Gastrocnemius medialis (tissue), 4 donors: ENCODE measurements at places on chromosomes 3 and 15. TPM values are rescaled to one million over a fixed set of nuclear protein-coding genes. Genes with fewer than 3 reads are reported as not detected.

The SEMA3F gene
- 5.2 TPM for total RNA-seq

The COPB2 gene
- total RNA-seq: 41.5 TPM

The C3orf52 gene
- total RNA-seq: 0.39 TPM

The TMEM108 gene
- total RNA-seq: 3.7 TPM

The GALNT15 gene
- total RNA-seq: 92.7 TPM

GRCh38 chr3:192260116-192261010 is 467.0 kb downstream of the FGF12 start:
- H3K36me3 ChIP-seq: no peaks in the 10 kb centered on the region
- H3K27me3 ChIP-seq: no peaks in the 10 kb centered on the region
- H3K4me3 ChIP-seq: no peak overlapping the region
- no peak for DNase-seq
- H3K27ac ChIP-seq: no peak overlapping the region

DNA sequence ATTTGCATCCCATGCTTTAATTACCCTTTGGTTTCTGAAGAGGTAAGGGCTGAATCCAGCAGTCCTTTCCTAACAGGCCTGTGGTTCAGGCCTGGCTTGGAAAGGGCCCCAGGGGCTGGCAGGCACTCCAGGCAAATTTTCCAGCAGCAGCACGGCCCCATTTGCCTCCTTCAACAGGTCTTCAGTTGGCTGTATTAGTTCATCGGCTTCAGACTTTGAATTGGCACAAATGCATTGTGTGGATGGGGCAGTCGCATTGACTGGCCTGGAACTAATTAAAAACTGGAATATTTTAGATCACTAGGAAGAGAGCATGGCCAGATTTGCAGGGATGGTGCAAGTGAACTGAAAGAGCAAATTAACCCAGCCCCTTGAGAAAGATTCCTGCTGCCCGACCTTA is 207.8 kb upstream of the MCTP2 start:
- H3K27me3 ChIP-seq: no peaks in the 10 kb centered on the region
- no peaks in the 10 kb centered on the region for H3K36me3 ChIP-seq
- no peaks in the 10 kb centered on the region for H3K4me1 ChIP-seq
- DNase-seq: no peak

DNA sequence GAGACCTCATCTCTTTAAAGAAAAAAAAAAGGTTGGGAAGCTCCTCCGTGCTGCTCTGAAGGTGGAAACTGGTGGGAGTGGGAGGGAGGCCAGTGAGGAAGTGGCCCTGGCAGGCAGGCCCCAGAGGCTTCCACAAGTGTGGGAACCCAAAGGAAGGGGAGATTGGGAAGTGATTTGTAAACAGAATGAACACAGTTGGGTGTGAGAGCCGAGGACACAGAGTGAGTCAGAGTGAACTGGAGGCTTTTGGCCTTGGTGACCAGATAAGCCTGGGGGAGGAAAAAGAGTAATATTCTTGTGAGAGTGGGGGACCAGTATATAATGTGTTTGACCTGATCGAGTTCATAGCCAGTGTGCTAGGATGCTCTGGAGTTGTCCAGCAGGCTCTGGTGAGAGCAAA is 23.0 kb downstream of the MKRN2 start:
- no peaks in the 10 kb centered on the region for H3K4me1 ChIP-seq
- no peaks in the 10 kb centered on the region for H3K27me3 ChIP-seq
- DNase-seq: no peak
- H3K4me3 ChIP-seq: no peak overlapping the region
- no peaks in the 10 kb centered on the region for H3K36me3 ChIP-seq

- no peak overlapping the region for H3K27ac ChIP-seq
- no peak overlapping the region for H3K4me3 ChIP-seq
- no peaks in the 10 kb centered on the region for H3K36me3 ChIP-seq
- DNase-seq: no peak
Observed at GRCh38 chr15:56532721-56533460, 68.0 kb upstream of the MNS1 start.

GRCh38 chr15:65072617-65073016 is 3.9 kb upstream of the KBTBD13 start:
- no peak overlapping the region for H3K4me3 ChIP-seq
- DNase-seq: no peak
- peaks cover 53% of the 10 kb centered on the region for H3K4me1 ChIP-seq
- peak overlapping the region; percentile 78 for H3K27ac ChIP-seq
- no peaks in the 10 kb centered on the region for H3K27me3 ChIP-seq

DNA sequence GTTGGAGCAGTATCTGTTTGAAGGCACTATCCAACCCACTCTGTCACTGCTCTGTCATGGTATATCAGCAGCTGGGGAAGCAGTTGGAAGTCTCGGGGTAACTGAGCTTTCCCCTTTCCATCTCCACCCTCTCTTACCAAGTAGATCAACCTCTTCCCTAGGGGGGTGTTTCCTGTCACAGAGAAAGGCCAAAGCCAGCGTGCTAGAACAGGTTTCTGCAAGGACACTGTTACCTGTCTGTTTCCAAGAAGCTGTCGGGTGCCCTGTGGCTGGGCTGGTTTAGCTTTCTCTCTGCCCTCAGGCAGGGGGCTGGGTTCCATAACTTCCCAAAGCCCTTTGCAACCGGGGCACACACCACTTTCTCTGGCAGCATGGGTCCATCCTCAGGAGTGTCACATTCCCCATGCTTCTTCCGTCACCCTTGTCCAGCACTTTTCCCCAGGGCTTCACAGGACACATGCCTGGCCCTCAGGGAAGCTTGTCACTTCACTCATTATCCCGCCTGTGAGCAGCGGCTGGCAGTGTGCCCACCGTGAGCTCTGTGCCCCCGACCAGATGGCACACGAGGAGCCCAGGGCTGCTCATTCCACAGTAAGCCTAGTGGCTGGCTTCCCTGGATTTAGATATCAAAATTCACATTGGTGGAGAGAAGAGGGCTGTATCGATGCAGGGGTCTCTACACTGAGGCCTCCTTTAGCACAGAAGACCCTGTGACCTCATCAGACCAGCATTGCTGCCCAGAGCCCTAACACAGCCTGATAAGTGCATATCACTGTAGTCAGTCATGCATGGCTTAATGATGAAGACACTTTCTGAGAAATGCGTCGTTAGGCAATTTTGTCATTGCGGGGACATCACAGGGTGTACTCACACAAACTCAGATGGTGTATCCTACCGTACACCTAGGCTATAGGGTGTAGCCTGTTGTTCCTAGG is 205.8 kb downstream of the SLCO3A1 start:
- peaks cover 31% of the 10 kb centered on the region for H3K4me1 ChIP-seq
- no peak overlapping the region for H3K27ac ChIP-seq
- DNase-seq: no peak

DNA sequence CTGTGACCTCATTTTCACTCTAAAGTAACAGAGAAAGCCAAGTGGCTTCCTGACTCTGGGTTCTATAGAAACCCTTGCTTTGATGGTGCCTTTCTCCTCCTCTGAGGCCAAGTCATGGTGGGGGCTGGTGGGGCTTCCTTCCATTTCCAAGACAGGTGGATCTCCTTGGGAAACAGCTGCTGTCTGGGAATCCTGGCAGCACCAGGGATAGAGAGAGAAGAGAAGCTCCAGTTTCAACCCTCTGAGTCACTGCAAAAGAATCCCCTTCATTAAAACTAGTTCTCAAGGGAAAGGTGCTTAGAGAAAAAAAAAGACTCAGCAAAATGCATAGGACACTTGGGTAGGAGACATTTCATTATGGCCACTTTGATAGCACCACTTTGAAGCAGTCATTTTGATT is 614.4 kb downstream of the FHIT start:
- no peak overlapping the region for H3K4me3 ChIP-seq
- H3K36me3 ChIP-seq: no peaks in the 10 kb centered on the region
- DNase-seq: no peak
- H3K4me1 ChIP-seq: peaks cover 6% of the 10 kb centered on the region
- no peak overlapping the region for H3K27ac ChIP-seq

- no peaks in the 10 kb centered on the region for H3K36me3 ChIP-seq
- H3K4me1 ChIP-seq: no peaks in the 10 kb centered on the region
- DNase-seq: no peak
- no peak overlapping the region for H3K27ac ChIP-seq
Observed at GRCh38 chr15:32887090-32887489, 169.3 kb downstream of the GREM1 start.

DNA sequence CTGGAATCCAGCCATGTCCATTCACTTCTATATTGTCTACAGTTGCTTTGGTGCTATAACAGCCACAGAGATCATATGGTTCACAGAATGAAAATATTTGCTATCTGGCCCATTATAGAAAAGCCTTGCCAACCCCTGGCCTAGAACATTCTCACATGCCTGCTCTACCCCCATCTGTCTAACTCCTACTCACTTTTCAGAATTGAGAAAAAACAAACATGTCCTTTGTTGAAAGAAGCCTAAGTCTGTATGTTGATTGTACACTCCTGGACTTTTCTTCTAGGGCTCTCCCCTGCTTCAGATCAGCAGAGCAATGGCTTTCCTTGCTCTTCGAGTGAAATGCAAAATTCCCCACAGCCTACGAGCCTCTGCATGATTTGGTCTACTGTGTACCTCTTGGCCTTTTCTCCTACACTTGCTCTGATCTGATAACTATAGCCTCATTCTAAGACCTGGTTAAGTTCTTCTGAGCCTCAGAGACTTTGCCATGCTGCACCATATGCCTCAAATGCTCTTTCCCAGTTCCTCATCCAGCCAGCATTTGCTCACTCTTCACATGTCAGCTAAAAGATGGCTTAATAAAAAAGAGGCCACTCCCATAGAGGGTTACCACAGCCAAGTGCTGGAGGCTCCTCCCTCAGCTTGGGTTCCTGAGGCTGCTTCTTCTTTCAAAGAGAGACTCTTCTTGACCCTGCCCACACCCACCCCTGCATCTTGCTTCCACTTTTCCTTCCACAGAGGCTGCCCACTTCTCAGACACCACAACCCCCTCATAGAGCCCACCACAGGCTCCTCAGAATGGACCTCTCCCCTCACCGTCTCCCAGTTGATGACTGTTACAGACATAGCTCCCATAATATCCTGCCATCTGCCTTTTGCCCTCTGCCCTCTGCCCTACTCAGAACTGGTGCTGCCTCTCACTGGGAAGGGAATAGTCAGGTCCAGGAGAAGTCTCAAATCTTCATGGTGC is 22.9 kb upstream of the DCLK3 start:
- no peaks in the 10 kb centered on the region for H3K4me1 ChIP-seq
- peak; percentile 17 for DNase-seq
- no peak overlapping the region for H3K27ac ChIP-seq
- H3K4me3 ChIP-seq: no peak overlapping the region
- no peaks in the 10 kb centered on the region for H3K27me3 ChIP-seq
- H3K36me3 ChIP-seq: no peaks in the 10 kb centered on the region

GRCh38 chr15:58369261-58369701 is 62.5 kb upstream of the LIPC start:
- DNase-seq: no peak
- no peak overlapping the region for H3K27ac ChIP-seq
- H3K27me3 ChIP-seq: no peaks in the 10 kb centered on the region
- H3K4me1 ChIP-seq: no peaks in the 10 kb centered on the region
- no peaks in the 10 kb centered on the region for H3K36me3 ChIP-seq

- DNase-seq: no peak
- no peak overlapping the region for H3K27ac ChIP-seq
- H3K27me3 ChIP-seq: no peaks in the 10 kb centered on the region
- H3K4me1 ChIP-seq: no peaks in the 10 kb centered on the region
- no peaks in the 10 kb centered on the region for H3K36me3 ChIP-seq
Observed at GRCh38 chr3:19347671-19348070, 199.4 kb downstream of the KCNH8 start.
